Thyroid gland (tissue), 4 donors: ENCODE measurements at places on chromosomes 4 and X. TPM values are rescaled to one million over a fixed set of nuclear protein-coding genes. Genes with fewer than 3 reads are reported as not detected.
A peak's percentile ranks its signal among the peaks of the same experiment; 100 is the strongest.

Gene EBP
- 34.3 TPM for total RNA-seq

Gene TEX13C
- not detected for total RNA-seq

GRCh38 chr4:83454686-83455085 lies 937 bp downstream of the HELQ start:
- no peak for DNase-seq
- H3K36me3 ChIP-seq, result peaks cover 16% of the 10 kb centered on the region
- no peaks in the 10 kb centered on the region for H3K27me3 ChIP-seq
- H3K27ac ChIP-seq, result peak overlapping the region; percentile 99

DNA sequence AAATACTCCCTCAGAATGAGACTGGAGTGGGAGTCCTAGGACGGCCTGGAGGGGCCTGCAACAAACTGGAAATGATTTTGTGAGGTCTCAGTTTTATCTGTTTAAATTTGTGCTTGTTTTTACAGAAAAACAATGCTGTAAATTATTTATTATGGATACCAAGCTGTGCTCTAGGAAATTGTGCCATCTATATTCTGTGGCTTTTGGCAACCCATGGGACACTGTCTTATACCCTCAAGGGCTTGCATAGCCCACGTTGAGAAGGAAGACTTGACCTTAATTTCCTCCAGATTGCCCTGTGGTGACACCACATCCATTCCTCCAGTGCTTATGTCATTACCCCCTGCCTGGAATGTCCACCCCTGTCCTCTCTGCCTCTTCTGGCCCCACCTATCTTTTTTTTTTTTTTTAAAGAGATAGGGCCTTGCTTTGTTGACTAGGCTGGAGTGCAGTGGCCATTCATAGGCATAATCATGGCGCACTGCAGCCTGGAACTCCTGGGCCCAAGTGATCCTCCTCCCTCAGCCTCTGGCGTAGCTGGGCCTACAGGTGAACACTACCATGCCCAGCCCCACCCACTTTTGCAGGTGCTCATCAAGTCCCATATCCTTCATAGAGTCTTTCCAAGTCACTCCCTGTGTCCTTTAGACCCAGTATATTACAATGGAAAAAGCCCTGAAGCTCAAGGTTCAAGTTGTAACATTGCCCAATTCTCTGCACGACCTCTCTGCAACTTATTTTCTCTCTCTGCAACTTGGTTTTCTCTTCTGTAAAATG lies 77.4 kb downstream of the HPRT1 start:
- DNase-seq, result no peak
- H3K4me1 ChIP-seq, result peaks cover 21% of the 10 kb centered on the region
- no peaks in the 10 kb centered on the region for H3K27me3 ChIP-seq
- peak overlapping the region; percentile 52 for H3K27ac ChIP-seq

GRCh38 chr4:103011378-103012025 lies 8.0 kb downstream of the SLC9B1 start:
- peak; percentile 27 for DNase-seq
- no peaks in the 10 kb centered on the region for H3K36me3 ChIP-seq
- H3K27ac ChIP-seq, result peak overlapping the region; percentile 90
- H3K4me1 ChIP-seq, result peaks cover 26% of the 10 kb centered on the region
- no peaks in the 10 kb centered on the region for H3K27me3 ChIP-seq
- H3K4me3 ChIP-seq, result no peak overlapping the region

GRCh38 chr4:186485561-186486062 lies 69.8 kb downstream of the MTNR1A start:
- no peak overlapping the region for H3K27ac ChIP-seq
- H3K36me3 ChIP-seq, result no peaks in the 10 kb centered on the region
- no peak overlapping the region for H3K4me3 ChIP-seq
- H3K27me3 ChIP-seq, result no peaks in the 10 kb centered on the region
- DNase-seq, result peak; percentile 57
- no peaks in the 10 kb centered on the region for H3K4me1 ChIP-seq

DNA sequence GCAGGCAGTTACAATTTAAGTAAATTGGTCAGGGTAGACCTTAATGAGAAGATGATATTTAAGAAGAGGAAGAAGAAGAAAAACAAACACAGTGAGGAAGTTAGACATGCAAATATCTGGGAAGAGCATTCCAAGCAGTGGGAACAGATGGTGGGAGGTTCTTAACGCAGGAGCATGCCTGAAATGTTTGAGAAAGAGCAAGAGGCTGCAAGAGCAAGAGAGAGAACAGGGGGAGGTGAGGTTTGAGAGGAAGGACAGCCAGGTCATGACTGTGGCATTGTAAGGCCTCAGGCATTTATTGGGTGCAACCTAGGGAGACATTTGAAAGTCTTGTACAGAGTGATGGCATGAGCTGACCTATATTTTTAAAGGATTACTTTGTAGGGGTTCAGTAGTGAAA lies 136.0 kb downstream of the UGT8 start:
- H3K27me3 ChIP-seq, result no peaks in the 10 kb centered on the region
- H3K4me3 ChIP-seq, result no peak overlapping the region
- no peaks in the 10 kb centered on the region for H3K4me1 ChIP-seq
- no peak for DNase-seq
- H3K27ac ChIP-seq, result no peak overlapping the region
- H3K36me3 ChIP-seq, result no peaks in the 10 kb centered on the region

DNA sequence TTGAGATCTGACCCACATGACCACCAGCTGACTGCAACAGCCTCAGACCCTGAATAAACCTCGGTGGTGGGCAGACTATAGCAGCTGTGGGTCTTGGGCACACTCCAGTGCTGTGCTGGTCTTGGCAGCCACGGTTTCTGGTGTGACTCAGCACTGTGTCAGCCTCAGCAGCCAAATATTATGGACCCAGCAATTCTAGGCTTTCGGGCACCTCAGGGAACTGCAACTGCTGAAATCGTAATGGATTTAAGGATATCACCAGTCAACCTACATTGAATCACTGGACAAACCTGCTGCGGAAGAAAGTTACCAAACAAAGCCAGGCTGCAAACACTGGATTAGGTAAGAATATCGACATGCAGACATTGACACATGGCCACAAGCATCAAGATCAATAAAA lies 10.5 kb upstream of the UBE2NL start:
- no peaks in the 10 kb centered on the region for H3K4me1 ChIP-seq
- no peak overlapping the region for H3K4me3 ChIP-seq
- no peak for DNase-seq
- no peaks in the 10 kb centered on the region for H3K36me3 ChIP-seq

DNA sequence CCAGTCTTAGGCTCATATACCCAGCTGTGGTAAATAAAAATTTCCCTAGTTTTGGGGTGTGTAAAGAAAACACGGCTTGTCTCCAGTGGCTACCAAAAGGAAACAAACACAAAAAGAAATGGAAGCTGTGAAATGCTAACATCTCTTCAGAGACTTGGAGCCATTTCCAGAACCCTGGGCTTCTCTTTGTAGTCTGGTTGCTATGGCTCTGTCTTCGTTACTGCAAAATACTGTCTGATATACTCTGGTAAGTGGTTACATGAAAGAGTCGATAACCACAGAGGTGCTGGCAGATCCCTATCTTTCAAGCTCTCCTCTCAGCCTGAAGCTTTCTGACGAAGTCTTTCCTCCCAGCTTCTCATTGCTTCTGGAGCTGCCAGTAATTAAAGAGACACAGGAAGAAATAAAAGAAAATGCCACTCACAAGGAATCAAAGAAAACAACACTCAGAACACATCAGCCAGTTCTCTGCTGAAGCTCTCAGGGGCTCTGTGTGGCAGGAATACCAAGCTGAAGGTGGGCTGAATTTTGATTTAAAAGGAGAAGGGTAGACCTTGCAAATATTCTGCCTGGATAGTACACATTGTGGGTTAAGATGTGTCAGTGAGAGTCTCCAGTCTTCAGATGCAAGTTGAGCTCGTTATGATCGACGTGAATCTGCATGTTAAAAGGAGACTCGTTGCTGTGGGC lies 107.6 kb upstream of the FAM9C start:
- no peaks in the 10 kb centered on the region for H3K27me3 ChIP-seq
- H3K36me3 ChIP-seq, result no peaks in the 10 kb centered on the region
- no peak for DNase-seq
- H3K4me1 ChIP-seq, result no peaks in the 10 kb centered on the region
- no peak overlapping the region for H3K27ac ChIP-seq
